ENCODE measurements at places on chromosomes 3 and 15. TPM values are rescaled to one million over a fixed set of nuclear protein-coding genes. Genes with fewer than 3 reads are reported as not detected.

DNA sequence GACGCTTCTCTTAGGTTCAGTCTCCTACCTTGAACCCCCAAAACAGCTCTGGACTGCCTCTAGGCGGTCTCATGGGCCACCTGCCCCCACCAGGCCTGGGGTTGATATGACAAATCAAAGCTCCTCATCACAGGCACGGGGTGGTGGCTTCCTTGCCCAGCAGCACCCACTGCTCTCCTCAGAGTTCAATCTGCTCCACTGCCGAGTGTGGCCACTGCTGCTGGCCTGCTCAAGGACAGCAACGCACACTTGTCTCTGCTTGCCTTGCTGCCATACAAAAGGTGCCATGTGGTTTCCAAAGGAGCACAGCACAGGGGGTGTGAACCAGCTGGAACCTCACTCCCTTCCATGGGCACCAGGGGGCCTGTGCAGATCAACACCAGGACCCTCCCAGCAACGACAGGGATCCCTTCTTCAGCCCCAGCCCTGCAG lies 10.2 kb downstream of the KBTBD13 start:
- no peak for DNase-seq
- H3K4me1 ChIP-seq: peaks cover 96% of the 10 kb centered on the region
- no peak overlapping the region for H3K4me3 ChIP-seq
- no peaks in the 10 kb centered on the region for H3K36me3 ChIP-seq

DNA sequence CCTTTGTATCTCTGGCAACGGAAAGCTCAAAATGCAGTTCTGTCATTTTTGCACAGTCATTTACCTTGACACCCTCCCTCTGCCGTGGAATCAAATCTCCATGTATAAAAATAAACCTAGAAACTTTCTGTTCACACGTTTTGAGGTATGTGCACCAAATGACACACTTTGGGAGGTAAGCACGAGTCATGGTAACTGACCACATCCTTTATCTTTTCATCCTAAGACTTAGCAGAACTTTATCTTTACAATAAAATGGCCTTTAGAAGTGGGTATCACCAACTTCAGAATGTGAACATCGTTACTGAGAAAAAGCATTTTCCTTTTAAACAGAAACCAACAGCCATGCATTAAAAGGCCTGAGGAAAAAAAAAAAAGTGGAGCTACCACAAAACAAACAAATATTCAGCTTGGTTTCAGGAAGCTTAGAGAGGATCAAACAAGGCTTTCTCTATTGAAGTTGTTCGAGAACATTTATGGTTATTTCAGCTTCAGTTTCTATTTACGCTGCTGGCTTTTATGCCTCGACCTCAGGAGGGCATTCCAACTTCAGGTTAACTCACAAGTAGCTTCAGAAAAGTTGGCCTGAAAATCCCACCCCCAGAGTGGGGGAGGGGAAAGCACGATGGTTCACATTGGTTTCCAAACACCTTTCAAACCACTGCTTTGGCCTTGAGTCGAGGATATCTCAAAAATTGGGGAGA lies 171.1 kb upstream of the ICE2 start:
- H3K27ac ChIP-seq: no peak overlapping the region
- no peak overlapping the region for H3K4me3 ChIP-seq
- DNase-seq: no peak
- H3K36me3 ChIP-seq: no peaks in the 10 kb centered on the region
- no peaks in the 10 kb centered on the region for H3K27me3 ChIP-seq

DNA sequence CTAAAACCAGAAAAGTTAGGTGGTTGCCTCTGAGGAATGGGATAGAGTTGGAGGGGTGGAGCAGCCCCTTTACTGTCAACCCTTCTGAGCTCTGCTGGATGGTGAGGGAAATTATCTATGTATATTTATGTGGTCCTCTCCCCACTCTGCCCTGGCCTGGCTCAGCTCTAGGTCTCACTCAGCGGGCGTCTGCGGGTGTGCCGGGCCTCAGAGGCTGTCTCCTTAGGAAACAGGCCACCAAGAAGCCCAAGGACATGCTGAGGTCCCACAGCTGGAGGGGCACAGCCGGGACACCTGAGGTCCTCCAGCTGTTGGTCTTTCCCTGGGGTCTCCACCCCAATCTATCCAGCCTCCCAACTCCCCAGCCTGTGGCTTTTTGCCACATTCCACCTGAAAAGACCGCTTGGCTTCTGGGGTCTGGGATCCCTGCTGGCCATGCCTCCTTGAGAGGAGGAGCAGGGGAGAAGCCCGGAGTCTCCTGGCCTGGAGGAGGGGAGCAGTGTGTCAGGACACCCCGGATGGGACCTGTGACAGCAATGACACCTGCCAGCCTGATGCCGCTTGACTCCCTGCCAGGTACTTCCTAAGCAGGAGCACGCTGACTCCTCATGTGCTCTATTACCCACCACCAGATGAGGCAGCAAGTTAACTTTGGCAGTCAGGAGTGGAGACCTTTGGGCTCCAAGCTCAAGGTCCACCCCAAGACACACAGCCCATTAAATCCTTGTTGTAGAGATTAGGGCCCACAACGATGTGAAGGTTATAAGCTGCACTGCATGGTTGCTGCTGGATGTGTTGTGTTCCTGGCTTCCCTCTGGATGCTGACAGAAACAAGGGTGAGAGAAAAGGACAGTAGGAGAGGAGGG lies at the start of gene SLC28A1:
SLC28A1 (plus strand) TSS at position 747 of the 866 bp plus-strand sequence. CDS start 3,099 bp downstream, outside the sequence.
- no peak for DNase-seq
- H3K27ac ChIP-seq: peak within 1 kb of the TSS; percentile 79
- no peak within 1 kb of the TSS for H3K4me3 ChIP-seq
- H3K27me3 ChIP-seq: no peaks in the 10 kb centered on the region

PLA2G4E gene
- not detected for total RNA-seq

DNA sequence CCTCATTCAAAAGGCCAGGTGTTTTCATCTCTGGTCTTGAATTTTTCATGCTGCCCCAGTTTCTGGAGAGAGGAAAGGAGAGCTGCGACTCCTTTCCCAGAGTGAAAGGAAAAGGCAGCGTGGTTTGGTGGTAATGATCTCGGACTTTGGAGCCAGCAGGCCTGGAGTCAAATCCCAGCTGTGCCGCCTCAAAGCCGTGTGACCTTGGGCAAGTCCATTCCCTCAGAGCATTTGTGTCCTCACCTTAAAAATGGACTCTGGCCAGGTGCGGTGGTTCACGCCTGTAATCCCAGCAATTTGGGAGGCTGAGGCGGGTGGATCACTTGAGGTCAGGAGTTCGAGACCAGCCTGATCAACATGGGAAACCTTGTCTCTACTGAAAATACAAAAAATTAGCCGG lies 4.7 kb upstream of the CCDC33 start:
- peaks cover 14% of the 10 kb centered on the region for H3K27me3 ChIP-seq
- H3K4me3 ChIP-seq: no peak overlapping the region
- DNase-seq: no peak

- H3K36me3 ChIP-seq: no peaks in the 10 kb centered on the region
- peaks cover 24% of the 10 kb centered on the region for H3K27me3 ChIP-seq
- no peaks in the 10 kb centered on the region for H3K4me1 ChIP-seq
- H3K27ac ChIP-seq: no peak overlapping the region
- H3K4me3 ChIP-seq: no peak overlapping the region
These were observed 57.9 kb downstream of the TPRA1 start for GRCh38 chr3:127532561-127533203.
